ENCODE measurements at places on chromosomes 13 and 19.

DNA sequence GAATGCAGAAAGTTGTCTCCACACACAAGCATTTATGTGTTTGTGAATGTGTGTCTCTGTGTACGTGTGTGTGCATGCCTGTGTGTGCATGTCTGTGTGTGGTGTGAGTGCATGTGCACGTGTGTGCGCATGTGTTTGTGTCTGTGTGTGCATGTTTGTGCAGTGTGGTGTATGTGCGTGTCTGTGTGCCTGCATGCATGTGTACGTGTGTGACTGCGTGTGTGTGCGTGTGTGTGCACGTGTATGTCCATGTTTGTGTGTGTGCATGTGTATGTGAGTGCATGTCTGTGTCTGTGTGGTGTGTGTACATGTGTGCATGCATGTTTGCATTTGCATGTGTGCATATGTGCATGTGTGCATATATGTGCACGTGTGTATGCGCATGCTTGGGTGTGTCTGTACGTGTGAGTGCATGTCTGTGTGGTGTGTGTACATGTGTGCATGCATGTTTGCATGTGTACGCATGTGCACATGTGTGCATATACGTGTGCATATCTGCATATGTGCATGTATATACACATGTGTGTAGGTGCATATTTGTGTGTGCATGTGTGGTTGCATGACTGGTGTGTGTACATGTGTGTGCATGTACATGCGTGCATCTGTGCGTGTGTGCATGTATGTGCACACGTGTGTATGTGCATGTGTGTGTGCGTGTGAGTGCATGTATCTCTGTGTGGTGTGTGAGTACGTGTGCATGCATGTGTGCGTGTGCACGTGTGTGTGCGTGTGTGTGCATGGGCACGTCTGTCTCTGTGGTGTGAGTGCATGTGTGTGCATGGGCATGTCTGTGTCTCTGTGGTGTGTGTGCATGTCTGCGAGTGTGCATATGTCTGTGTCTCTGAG lies 8.2 kb upstream of the TMEM255B start:
- no peak for DNase-seq

DNA sequence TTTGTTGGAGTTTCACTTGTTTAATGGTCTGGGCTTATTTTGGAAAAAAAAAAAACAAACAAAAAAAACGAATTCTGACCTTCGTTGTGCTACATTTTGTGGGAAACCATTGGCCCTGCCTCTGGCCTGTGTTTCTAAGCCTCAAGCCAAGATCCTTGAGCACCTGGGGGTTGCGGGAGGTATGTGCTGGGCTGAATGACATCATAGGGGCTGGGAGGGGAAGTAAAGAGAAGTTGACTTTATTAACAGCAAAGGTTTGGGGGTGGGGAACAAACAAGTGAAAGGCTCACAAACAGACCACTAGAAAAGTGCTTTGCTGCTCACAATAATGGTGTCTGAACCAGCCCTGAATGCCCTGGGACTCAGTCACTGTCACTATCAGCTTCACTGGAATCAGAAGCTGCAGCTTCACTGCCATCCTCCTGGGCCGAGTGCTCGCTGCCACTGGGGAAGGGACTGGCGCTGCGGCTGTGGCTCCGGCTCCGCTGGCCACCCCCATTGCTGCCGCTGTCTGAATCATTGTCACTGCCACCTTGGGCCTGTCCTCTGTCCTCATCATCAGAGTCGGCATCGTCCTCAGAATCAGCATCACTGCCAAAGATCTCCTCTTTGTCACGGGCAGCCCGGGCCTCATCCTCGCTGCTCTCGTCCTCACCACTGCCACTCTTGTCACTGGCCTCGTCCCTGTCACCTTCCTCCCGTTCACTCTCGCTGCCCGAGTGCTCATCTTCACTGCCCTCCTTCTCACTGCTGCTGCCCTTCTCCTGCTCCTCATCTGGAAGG lies 5.1 kb downstream of the PAF1 start:
- no peak for DNase-seq

- DNase-seq: no peak
Observed at GRCh38 chr13:20461481-20461859, 64.2 kb downstream of the CRYL1 start.

- DNase-seq: no peak
Observed at GRCh38 chr13:42478531-42479156, 95.3 kb upstream of the TNFSF11 start.

DNA sequence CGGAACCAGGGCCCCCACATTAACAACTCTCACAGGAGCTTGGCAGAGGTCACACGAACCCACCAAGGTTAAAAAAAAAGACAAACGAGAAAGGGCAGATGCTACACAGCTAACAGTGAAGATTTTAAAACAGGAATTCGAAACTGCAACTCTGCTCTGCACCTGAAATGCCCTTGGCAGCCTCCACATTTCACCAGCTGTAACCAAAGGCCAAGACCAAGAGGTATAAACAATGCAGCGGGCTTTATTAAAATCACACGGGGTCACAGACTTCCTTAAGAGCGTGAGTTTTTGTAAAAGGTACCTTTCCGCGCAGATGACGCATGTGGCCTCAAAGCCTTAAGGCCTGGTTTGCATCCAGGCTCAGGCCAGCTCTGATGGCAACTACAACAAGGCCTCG lies 88.2 kb downstream of the STK24 start:
- no peak for DNase-seq

GRCh38 chr19:42115219-42115618 lies 17.0 kb downstream of the POU2F2 start:
- no peak for DNase-seq

GRCh38 chr19:22517496-22518411 lies 95.6 kb upstream of the ZNF98 start:
- no peak for DNase-seq

GRCh38 chr19:45848922-45849321 lies 14.0 kb downstream of the SYMPK start:
- DNase-seq: no peak

GRCh38 chr19:15110418-15110815 lies 3.2 kb downstream of the SYDE1 start:
- no peak for DNase-seq

DNA sequence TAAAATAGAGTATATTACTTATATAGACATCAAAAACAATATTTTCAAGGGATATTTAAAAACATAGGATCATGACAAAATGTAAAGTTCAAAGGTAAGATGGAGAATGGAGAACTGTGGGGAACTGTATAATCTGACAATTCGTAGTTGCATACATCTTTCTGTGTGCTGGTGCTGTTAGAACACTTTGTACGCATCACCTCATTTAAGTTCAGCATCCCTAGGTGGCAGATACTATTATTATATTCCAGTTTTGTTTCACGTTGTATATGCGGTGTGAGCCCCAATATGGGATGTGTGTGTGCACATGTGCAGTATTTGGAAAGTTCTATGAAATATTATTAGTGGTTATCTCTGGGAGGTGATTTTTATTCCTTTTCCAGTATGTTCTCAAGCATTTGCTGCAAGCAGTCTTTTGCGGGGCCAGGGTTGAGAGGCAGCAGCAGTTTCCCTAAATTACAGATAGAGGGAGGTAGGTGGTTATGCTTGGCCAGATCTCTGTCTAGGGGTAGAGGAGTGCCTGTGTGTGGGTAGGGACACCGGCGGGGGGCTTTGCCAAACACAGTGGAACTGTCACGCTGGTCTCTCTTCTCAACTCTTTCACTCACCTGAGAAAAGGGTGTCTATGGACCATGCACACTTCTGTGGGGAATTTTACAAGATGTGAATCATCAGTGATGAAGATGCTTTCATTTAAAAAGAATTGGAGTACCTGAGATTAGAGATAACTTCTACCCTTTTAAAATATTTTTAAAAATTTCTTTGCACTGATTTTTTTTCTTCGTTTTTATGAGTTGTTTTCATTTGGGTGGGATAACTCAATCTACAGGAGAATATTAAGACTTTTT lies 55.6 kb upstream of the ALOX5AP start:
- no peak for DNase-seq

- no peak for DNase-seq
Observed at GRCh38 chr19:29001141-29001581, 211.8 kb downstream of the UQCRFS1 start.

DNA sequence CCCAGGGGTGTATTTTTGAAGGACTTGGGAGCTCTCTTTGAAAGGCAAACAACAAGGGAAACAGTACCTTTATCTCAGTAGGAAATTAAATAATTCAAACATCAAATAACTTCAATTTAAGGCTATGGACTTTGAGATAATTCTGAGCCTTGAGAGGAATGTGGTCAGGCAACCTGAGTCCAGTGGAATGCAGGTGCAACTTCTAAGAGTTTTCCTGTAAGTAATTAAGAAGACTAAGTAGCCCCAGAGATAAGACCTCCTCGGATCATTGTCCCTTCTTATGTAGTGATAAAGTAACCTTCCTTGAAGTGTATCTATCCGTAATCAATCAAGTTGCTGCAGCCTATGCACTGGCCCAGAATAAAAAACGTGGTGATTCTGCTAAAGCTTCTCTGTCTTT lies 29.2 kb downstream of the ZNF701 start:
- DNase-seq: no peak

- no peak for DNase-seq
Observed at GRCh38 chr13:51151463-51151862, 40.4 kb upstream of the C13orf42 start.

GRCh38 chr13:72258340-72258981 lies 391.5 kb upstream of the DACH1 start:
- no peak for DNase-seq

DNA sequence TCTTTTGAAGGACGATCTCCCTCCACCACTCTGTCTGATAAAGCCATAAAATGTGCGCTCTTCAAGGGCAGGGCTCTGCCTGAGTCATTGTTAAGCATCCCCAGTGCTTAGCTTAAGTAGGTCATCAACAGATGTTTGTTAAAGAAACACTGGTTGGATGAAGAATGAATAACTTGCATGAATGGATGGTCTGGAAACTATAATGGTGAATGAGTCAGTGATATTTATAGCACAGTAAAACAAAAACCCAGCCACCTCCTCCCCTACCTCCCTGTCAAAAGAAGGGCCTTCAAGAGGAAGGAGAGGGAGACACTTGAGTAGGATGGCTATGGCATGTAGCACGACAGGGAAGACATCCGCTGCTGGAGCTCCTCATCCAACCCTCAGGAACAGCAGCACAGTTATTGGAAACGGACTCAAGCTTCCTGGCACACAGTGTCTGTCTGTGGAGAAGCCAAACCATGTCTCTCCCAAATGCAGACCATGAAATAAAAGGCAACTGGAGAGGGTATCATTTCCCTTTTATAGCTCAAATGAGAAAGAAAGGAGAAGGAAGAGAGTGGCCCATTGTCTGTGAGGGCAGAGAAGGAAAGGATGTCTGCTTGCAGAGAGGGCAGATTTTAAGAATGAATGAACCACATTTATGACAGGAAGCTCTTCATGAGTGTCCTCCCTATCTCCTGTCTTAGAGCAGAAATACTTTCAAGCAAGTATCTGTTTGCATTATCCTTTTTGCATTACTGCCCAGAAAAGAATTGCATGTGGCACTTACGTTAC lies 183.5 kb upstream of the UBL3 start:
- DNase-seq: no peak

- DNase-seq: no peak
Observed at GRCh38 chr19:43597876-43598275, 1.5 kb downstream of the ZNF576 start.

GRCh38 chr13:109725995-109726637 lies 60.3 kb downstream of the IRS2 start:
- no peak for DNase-seq

DNA sequence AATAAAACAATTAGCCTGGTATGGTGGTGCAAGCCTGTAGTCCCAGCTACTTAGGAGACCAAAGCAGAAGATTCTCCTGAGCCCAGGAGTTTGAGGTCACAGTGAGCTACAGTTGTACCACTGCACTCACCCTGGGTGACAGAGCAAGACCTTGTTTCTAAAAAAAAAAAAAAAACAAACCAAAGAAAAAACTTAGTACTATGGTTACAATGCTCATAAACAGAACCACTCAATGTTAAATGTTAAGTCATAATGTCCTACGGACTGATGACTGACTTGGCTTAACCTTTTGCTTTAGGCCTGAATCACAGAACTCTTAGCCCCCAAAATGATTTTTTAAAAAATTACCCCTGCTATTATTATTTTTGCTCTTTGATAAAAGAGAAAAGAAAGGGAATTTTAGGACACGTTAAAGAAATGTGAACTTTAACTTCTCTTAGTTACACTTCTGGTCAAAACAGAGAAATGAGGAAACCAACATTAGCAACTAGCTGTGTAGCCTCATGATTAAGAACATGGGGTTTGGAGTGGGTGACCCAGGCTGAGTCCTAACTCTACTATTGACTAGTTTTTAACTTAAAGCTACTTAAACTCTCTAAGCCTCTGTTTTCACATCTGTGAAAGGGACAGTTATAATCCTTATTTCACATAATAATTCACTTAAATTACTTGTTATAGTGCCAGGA lies 13.7 kb upstream of the ELF1 start:
- DNase-seq: no peak

DNA sequence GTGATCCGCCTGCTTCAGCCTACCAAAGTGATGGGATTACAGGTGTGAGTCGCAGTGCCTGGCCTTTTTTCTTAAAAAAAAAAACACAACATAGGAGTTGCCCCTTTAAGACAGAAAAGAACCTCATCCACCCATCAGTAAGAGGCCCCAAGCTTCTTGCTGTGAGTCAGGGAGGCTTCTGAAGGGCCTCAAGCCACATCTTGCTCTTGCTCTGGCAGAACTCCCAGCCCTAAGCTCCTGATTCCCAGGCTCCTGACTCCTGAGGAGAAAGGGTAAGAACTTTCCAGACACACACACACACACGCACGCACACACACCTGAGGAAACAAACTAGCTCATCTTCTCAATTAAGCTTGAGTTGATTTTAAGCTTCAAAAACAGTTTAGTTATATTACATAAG lies 6.9 kb downstream of the ETFB start:
- no peak for DNase-seq

DNA sequence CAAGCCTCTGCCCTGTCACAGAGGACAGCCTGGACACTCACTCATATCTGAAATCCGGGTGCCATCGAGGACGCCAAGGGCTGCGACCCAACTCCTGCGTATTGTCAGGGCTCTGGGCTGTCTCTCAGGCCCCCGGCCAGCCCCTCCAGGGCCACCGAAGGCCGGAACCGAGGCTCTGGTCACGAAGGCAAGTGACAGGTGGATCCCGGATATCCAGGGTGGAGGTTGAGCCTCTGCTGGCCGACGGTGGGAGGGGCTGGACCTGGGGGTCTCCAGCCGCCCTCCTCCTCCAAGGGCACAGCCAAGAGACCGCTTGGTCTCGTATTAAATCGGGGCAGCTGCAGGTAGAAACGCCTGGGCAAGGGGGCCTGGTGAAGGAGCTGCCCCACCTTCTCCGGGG lies 5.4 kb downstream of the RNF126 start:
- DNase-seq: no peak

DNA sequence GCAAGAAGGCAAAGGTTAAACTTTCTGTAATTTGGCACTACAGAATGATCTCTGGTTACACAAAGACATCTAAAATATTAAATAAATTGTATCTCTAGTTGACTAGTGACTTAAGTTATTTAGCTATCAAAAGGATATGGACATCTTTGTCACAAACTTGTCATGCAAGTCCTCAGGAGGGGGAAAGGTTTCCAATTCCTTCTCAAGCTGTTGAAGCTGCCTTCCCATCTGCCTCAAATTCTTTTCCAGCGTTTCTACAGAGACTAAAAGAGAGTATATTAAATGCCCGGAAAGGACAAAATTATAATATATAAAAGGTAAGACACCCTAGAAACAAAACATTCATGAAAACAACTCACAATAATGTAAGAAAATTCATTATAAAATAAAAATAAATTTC lies 324.5 kb downstream of the DIAPH3 start:
- no peak for DNase-seq

Measured in NCI-H1436 treated with DMSO at 0.1 percent for 48 hours (cell line).